ENCODE measurements at places on chromosomes 1 and 21. TPM values are rescaled to one million over a fixed set of nuclear protein-coding genes. Genes with fewer than 3 reads are reported as not detected.

The SMPDL3B gene
- 1.0 TPM for polyA plus RNA-seq

The APCS gene
- polyA plus RNA-seq = not detected

The FNDC10 gene
- 0.52 TPM for polyA plus RNA-seq

The HES3 gene
- polyA plus RNA-seq = not detected

The C1orf94 gene
- polyA plus RNA-seq = not detected

The TEDDM1 gene
- not detected for polyA plus RNA-seq

The TDRKH gene
- polyA plus RNA-seq = 3.6 TPM

The FYB2 gene
- polyA plus RNA-seq = 0.49 TPM

The ZBTB40 gene
- 5.1 TPM for polyA plus RNA-seq

The TADA1 gene
- polyA plus RNA-seq = 4.4 TPM

The DNM3 gene
- 2.1 TPM for polyA plus RNA-seq

The TTC22 gene
- 6.3 TPM for polyA plus RNA-seq

The MOB3C gene
- 24.4 TPM for polyA plus RNA-seq

The ADAMTS4 gene
- polyA plus RNA-seq = 5.9 TPM

The DIRAS3 gene
- 16.6 TPM for polyA plus RNA-seq

The TRIM17 gene
- polyA plus RNA-seq = not detected

The KCNJ9 gene
- polyA plus RNA-seq = not detected

The KRTAP10-5 gene
- not detected for polyA plus RNA-seq

The PAQR6 gene
- 1.1 TPM for polyA plus RNA-seq

The SLC25A33 gene
- polyA plus RNA-seq = 2.7 TPM

The TTC39A gene
- polyA plus RNA-seq = 2.9 TPM

The SPRR3 gene
- 20.3 TPM for polyA plus RNA-seq

The ZYG11B gene
- polyA plus RNA-seq = 2.8 TPM

The COL11A1 gene
- 0.11 TPM for polyA plus RNA-seq

The RAB7B gene
- polyA plus RNA-seq = 5.5 TPM

The POU3F1 gene
- 0.07 TPM for polyA plus RNA-seq

The KRTAP13-2 gene
- polyA plus RNA-seq = not detected

Data from adipose tissue (tissue), 3 donors.